ENCODE measurements at places on chromosomes 5 and 9. TPM values are rescaled to one million over a fixed set of nuclear protein-coding genes. Genes with fewer than 3 reads are reported as not detected.

Gene ARPC5L
- 35.7 TPM for total RNA-seq

Gene ABITRAM
- total RNA-seq: 8.3 TPM

Gene ADAMTS2
- total RNA-seq: 0.21 TPM

Gene ADRB2
- total RNA-seq: 1.2 TPM

Gene UBTD2
- total RNA-seq: 34.6 TPM

Gene MLANA
- not detected for total RNA-seq

Gene GABRA1
- 2.4 TPM for total RNA-seq

Gene LCN15
- not detected for total RNA-seq

Gene GARIN3
- not detected for total RNA-seq

Gene PRSS3
- total RNA-seq: not detected

Gene TRIM52
- total RNA-seq: 11.5 TPM

Gene TIMD4
- total RNA-seq: not detected

Gene LHX3
- not detected for total RNA-seq

Gene GNAQ
- 20.6 TPM for total RNA-seq

Gene DNAI1
- 0.27 TPM for total RNA-seq

Gene SLC25A2
- total RNA-seq: not detected

Gene RALGDS
- total RNA-seq: 11.9 TPM

- no peak for DNase-seq
These were observed 172.3 kb upstream of the NREP start for GRCh38 chr5:111929261-111929660.

- DNase-seq: no peak
These were observed 37.9 kb downstream of the CYFIP2 start for GRCh38 chr5:157303667-157304327.

GRCh38 chr9:117121316-117121715, 293.5 kb downstream of the ASTN2 start:
- DNase-seq: no peak

- no peak for DNase-seq
These were observed 79.2 kb downstream of the ZNF354C start for GRCh38 chr5:179139111-179139935.

DNA sequence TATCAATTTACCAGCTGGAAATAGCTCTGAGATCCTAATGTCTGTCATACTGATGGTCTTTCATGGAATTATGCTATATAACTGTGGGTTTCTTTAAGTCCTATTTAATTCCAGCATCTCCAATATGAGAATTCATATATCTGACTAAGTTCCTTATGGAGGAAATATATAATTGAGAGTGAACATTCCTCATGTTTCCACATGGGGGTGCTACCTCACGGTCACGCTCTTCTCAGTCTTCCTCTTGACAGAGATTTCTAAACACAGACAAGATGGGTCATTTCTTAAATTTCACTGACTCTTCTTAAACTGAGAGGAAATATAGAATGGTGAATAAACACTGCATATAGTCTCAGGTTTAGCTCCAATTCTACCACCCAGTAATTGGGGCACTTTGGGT, 212.1 kb downstream of the SLF1 start:
- DNase-seq: peak; percentile 20

- DNase-seq: peak; percentile 97
These were observed 6.3 kb downstream of the RAPGEF1 start for GRCh38 chr9:131733541-131734061.

DNA sequence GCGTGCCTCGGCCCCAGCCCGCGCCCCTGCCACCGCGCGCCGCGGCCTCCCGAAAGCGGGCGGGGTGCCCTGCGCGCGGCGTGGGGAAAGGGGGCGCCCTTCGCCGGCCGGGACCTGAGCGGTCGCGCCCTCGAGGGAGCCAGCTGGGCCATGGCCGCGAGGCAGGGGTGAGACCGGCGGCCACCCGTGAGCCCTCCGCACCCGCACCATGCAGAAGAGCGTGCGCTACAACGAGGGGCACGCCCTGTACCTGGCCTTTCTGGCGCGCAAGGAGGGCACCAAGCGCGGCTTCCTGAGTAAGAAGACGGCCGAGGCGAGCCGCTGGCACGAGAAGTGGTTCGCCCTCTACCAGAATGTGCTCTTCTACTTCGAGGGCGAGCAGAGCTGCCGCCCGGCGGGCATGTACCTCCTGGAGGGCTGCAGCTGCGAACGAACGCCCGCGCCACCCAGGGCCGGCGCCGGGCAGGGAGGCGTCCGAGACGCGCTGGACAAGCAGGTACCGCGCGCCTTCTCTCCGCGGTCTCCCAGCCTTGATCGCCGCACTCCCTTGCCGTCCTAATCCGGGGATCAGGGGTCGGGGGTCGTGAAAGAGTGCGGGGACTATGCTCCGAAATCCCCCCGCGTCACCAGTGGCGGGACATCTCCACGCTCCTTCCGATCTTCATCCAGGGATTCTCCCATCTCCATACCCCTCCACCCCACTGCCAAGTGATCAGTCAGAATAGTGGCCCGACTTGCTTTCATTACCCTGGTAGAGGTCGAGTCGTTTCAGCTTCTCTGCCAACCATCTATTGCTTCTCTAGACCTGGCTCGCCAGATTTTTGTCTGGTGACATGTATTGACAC, 590 bp downstream of the RASGRF2 start:
- DNase-seq: no peak

GRCh38 chr9:96040591-96041461, 165.3 kb downstream of the ERCC6L2 start:
- DNase-seq: peak; percentile 93

DNA sequence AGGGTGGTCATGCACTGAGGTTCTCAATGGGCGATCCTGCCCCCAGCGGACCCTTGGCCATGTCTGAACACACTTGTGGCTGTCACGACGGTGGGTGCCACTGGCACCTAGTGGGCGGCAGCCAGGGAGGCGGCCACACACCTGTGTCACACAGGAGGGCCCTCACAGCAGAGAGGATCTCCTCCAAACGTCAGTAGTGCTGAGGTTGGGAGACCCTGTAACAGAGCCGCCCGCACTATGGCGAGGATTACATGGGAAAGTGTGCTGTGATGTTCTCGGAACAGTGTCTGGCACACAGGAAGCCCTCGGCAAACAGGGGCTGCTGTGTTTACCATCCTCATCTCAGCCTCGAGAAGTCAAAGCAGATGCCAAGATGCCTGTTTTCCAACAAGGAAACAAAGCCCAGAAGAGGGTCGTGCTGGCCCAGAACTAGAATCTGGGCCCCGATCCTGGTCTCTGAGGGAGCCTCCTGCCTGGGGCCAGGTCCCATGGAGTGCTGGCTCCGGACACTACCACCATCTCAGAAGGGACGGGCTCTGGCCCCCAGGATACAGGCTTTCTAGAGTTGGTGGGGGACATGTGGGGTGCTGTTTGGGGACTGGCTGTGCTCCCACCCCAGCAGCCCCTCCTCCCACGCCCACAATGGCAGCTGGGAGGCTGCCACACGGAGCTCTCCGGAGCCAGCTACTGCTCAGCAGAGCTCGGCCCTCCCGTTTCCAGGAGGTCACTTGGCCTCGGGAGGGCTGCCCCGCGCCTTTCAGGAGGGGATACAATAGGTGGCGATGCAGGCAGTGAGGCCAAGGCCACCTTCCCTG, 48.2 kb downstream of the DBH start:
- no peak for DNase-seq

GRCh38 chr9:87546704-87547103, 49.0 kb downstream of the DAPK1 start:
- DNase-seq: peak; percentile 63

GRCh38 chr9:102135768-102136167, 397.3 kb upstream of the GRIN3A start:
- no peak for DNase-seq

DNA sequence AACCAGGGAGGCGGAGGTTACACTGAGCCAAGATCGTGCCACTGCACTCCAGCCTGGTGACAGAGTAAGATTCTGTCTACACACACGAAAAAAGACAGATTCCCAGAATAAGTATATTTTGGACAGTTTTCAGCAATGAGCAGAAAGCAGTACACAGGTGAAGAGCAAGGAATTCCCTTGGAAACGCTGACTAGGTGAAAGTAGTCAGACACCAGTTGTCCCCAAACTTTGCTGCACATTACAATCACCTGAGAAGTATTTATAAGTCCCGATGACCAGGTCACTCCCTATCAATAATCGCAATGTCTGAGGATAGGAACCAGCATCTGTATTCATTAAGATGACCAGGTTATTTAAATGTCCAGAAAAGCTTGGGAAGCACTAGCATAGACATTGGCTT, 78.3 kb downstream of the CPLANE1 start:
- no peak for DNase-seq

DNA sequence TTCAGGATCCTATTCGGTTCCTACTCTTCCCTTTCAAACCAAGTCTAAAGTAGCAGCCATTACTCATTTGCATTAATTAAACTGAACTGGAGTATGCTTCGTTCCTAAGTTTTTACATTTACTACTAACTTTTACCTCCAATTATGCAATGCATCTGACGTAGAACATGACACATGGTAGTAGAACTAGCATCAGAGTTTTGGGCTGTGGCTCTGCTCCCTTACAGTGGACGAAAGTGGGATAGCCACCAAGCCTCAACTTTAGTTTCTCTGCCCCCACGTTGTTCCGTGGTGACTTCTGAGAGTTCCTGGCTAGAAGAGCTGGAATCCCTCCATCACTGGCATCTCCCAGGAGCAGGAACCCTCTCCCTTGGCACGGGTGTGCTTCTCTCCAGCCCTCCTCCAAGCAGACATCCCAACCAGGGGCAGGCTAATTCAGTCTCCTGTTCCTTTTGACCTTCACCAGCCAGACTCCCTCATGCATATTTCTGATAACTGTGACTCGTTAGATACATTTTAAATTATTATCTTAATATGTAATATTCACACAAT, 2.9 kb downstream of the IFNE start:
- no peak for DNase-seq

- DNase-seq: no peak
These were observed 328.2 kb downstream of the SH3GL2 start for GRCh38 chr9:17906841-17907778.

GRCh38 chr9:105975886-105976645, 281.7 kb downstream of the TMEM38B start:
- no peak for DNase-seq

DNA sequence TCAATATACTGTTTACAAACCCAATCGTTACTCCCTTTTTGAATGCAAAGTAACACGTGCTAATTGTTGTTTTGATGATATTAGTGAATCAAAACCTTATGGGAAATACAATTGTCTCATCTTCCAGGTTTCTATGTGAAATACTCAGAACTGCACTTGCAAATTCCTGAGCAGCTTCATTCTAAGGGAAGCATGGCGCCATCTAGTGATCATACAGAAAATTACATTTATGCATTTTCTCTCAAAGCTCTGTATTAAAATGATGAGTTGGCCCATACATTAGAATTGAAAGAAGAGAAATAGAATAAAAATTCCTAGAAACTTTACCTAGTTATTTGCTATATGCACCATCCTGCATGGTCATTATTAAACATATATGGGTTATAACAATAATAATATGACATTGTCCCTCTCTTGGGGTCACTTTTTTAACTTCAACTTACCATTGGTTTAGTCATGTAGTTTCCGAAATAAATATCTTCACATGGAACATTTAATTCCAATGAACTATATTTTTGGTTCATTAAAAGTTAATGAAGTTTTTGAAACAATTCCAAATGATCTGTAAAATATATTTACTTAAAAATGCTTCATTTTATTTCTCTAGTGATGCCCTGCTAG, 220.0 kb downstream of the PDE4D start:
- DNase-seq: peak; percentile 34

GRCh38 chr9:134065612-134066419, 2.0 kb downstream of the BRD3 start:
- no peak for DNase-seq

GRCh38 chr5:105587963-105588662, 2025.5 kb upstream of the NUDT12 start:
- peak; percentile 47 for DNase-seq

DNA sequence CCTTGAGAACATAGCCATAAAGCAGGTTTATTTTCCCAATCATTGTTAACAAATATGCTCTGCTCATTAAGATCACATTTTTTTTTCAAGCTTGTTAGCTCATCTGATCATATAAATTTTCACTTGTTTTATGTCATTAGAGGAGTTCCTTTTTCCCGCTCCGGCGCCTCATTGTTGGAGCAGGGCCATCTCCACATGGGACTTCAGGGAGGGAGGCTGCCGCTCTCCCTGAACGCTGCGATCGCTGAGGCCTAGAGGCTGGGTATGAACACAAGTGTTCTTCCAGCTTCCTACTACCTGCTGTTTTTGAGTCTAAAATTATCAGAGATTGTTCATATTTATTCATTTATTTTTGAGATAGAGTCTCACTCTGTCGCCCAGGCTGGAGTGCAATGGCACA, 246.9 kb downstream of the MPDZ start:
- no peak for DNase-seq

GRCh38 chr5:2194236-2194555, 311.5 kb upstream of the IRX4 start:
- no peak for DNase-seq

DNA sequence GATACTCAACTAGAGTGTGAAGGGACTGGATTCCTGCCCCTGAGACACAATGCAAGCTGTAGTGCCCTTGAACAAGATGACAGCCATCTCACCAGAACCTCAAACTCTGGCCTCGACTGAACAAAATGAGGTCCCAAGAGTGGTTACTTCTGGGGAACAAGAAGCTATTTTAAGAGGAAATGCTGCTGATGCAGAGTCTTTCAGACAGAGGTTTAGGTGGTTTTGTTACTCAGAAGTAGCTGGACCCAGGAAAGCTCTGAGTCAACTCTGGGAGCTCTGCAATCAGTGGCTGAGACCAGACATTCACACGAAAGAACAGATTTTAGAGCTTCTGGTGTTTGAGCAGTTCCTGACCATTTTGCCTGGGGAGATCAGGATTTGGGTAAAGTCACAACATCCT, 2.4 kb downstream of the ZNF483 start:
- no peak for DNase-seq

DNA sequence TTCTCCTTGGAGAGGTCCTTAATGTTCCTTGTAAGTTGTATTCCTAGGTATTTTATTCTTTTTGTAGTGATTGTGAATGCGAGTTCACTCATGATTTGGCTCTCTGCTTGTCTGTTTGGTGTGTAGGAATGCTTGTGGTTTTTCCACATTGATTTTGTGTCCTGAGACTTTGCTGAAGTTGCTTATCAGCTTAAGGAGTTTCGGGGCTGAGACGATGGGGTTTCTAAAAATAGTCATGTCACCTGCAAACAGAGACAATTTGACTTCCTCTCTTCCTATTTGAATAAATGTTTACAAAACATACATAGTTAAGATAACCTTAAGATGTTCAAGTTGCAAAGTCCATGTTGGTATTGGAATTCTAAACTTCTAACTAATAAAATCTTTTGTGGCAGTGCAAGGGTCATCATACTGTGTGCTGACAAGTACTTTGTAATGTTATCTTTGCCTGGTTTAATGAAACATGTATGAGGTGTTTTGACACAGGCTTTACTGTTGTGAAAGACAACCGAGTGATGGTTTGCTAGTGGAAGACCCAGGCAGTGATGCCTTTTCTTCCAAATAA, 286.2 kb downstream of the MRPS30 start:
- no peak for DNase-seq

- DNase-seq: no peak
These were observed 171.7 kb downstream of the MACROH2A1 start for GRCh38 chr5:135227064-135228022.

- DNase-seq: no peak
These were observed 176.1 kb upstream of the MVB12B start for GRCh38 chr9:126150411-126151030.

- no peak for DNase-seq
These were observed 116.1 kb downstream of the TUSC1 start for GRCh38 chr9:25562101-25562500.

- DNase-seq: no peak
These were observed 212.3 kb downstream of the DOCK8 start for GRCh38 chr9:426976-427375.

All from H4 (cell line).